ENCODE measurements at places on chromosomes 12 and 14.

GRCh38 chr12:56486694-56487093 lies 1.3 kb downstream of the GLS2 start:
- peaks cover 8% of the 10 kb centered on the region for H3K36me3 ChIP-seq
- no peak overlapping the region for H3K27ac ChIP-seq
- no peak for DNase-seq
- peaks cover 69% of the 10 kb centered on the region for H3K27me3 ChIP-seq
- H3K4me3 ChIP-seq = peak overlapping the region; percentile 66
- H3K4me1 ChIP-seq = peaks cover 13% of the 10 kb centered on the region

- no peak overlapping the region for H3K4me3 ChIP-seq
- H3K36me3 ChIP-seq = no peaks in the 10 kb centered on the region
- no peak for DNase-seq
- H3K4me1 ChIP-seq = peaks cover 5% of the 10 kb centered on the region
Measured at GRCh38 chr12:46470036-46470627, 97.6 kb upstream of the SLC38A2 start.

DNA sequence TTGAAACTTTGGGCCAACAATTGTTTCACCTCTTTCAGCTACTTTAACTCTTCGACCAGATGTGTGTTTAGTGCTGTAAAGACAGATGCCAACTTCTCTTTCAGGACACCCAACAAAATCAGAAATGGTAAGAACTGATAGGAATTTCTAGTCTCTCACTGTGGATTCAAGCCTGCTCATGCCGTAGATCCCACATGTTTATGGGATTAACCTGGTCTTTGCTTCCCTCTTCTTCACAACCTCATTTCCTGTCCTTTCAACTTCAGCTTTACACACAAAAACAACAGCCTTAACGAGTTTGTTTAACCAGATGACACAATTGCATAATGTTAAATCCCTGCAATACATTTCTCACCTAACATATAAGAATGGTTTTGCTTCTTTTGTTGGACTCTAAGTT lies 1031.9 kb upstream of the LRFN5 start:
- no peak overlapping the region for H3K4me3 ChIP-seq
- no peaks in the 10 kb centered on the region for H3K27me3 ChIP-seq
- DNase-seq = no peak
- H3K4me1 ChIP-seq = no peaks in the 10 kb centered on the region
- H3K27ac ChIP-seq = no peak overlapping the region

DNA sequence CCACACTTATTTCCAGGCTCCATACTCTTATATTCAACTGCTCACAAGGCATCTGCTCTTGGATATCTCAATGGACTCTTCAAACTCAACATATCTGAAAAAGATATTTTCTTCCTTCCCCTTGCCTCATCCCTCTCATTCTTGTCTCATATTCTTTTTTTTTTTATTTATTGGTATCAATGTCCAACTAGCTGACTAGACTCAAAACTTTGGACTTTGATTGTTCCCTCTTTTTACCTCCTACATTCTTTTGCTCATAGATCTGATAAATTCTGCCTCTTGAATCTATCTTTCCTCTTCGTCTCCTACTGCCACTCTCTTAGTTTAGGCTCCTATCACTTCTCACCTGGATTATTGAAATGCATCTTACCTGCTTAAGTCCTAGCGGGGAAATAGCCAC lies 25.8 kb downstream of the ARF6 start:
- H3K27me3 ChIP-seq = no peaks in the 10 kb centered on the region
- no peak overlapping the region for H3K4me3 ChIP-seq
- H3K27ac ChIP-seq = no peak overlapping the region
- no peaks in the 10 kb centered on the region for H3K4me1 ChIP-seq
- no peaks in the 10 kb centered on the region for H3K36me3 ChIP-seq

DNA sequence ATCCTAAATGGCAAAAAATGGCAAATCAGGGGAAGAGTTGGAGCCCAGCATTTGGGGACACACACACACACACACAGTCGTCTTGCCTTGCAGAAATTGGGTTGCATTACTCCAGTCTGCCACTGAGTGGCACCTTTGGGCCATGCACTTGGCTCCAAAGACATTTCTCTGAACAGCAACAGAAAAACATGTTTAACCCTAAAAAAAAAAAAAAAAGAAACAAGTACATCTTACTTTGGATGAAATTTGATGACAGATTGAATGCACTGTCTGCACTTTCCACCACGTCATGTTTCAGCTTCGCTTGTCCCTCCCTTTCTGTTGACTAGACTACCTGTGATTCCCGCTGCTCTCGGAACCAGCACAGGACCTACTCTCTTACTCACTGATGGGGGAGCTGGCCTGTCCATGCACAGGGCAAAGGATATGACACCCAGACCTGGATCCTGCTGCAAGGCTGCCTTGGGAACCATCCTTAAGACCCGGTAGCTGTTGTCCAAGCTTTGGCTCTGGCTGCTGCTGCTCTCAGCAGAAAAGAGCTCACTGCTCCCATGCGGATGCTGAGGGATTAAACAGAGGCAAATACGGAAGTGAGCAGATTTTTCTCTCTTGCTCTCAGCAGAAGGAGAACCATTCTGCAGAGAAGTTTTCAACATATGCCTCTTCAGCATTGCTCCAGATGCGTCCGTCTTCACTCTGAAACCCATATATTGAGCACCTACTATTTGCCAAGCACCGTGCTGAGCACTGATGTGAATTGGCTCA lies 376.8 kb downstream of the DPF3 start:
- no peaks in the 10 kb centered on the region for H3K36me3 ChIP-seq
- DNase-seq = peak; percentile 67
- peaks cover 2% of the 10 kb centered on the region for H3K27me3 ChIP-seq
- H3K4me3 ChIP-seq = no peak overlapping the region
- no peak overlapping the region for H3K27ac ChIP-seq
- H3K4me1 ChIP-seq = peaks cover 6% of the 10 kb centered on the region

GRCh38 chr12:78185109-78185508 lies 354.4 kb downstream of the NAV3 start:
- DNase-seq = no peak
- H3K36me3 ChIP-seq = no peaks in the 10 kb centered on the region
- no peaks in the 10 kb centered on the region for H3K27me3 ChIP-seq
- no peak overlapping the region for H3K27ac ChIP-seq
- no peak overlapping the region for H3K4me3 ChIP-seq

GRCh38 chr12:95943330-95943842 lies at the start of gene AMDHD1:
Gene AMDHD1 (plus strand): TSS chr12:95943331. CDS start chr12:95943399, 68 bp downstream.
- H3K4me3 ChIP-seq = peak within 1 kb of the TSS; percentile 92
- H3K36me3 ChIP-seq = no peaks in the 10 kb centered on the region
- H3K4me1 ChIP-seq = peaks cover 13% of the 10 kb centered on the region
- no peak within 1 kb of the TSS for H3K27ac ChIP-seq
- H3K27me3 ChIP-seq = peaks cover 25% of the 10 kb centered on the region

DNA sequence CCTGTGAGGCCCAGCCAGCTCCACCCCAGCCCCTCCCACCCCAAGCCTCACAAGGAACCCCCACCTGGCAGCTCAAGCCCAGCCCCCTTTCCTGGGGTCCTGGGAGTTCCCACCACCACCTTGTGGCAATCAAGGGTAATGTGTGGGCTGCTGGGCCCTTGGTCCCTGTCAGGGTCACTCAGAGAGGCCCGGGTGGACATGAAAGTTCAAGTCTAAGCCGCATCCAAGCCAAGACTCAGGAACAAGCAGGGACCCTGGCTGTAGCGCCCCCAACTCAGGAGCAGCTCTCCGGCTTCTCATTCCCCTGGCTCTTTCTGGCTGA lies 106.4 kb upstream of the C14orf180 start:
- no peak overlapping the region for H3K4me3 ChIP-seq
- peaks cover 19% of the 10 kb centered on the region for H3K27me3 ChIP-seq
- DNase-seq = no peak

GRCh38 chr12:130198026-130198662 lies 35.9 kb downstream of the FZD10 start:
- H3K27me3 ChIP-seq = peaks cover 4% of the 10 kb centered on the region
- no peak overlapping the region for H3K27ac ChIP-seq
- H3K4me3 ChIP-seq = no peak overlapping the region
- no peaks in the 10 kb centered on the region for H3K36me3 ChIP-seq

GRCh38 chr12:99043319-99043914 lies 398.3 kb downstream of the APAF1 start:
- no peaks in the 10 kb centered on the region for H3K27me3 ChIP-seq
- peaks cover 18% of the 10 kb centered on the region for H3K36me3 ChIP-seq
- H3K4me1 ChIP-seq = peaks cover 16% of the 10 kb centered on the region
- H3K27ac ChIP-seq = no peak overlapping the region

DNA sequence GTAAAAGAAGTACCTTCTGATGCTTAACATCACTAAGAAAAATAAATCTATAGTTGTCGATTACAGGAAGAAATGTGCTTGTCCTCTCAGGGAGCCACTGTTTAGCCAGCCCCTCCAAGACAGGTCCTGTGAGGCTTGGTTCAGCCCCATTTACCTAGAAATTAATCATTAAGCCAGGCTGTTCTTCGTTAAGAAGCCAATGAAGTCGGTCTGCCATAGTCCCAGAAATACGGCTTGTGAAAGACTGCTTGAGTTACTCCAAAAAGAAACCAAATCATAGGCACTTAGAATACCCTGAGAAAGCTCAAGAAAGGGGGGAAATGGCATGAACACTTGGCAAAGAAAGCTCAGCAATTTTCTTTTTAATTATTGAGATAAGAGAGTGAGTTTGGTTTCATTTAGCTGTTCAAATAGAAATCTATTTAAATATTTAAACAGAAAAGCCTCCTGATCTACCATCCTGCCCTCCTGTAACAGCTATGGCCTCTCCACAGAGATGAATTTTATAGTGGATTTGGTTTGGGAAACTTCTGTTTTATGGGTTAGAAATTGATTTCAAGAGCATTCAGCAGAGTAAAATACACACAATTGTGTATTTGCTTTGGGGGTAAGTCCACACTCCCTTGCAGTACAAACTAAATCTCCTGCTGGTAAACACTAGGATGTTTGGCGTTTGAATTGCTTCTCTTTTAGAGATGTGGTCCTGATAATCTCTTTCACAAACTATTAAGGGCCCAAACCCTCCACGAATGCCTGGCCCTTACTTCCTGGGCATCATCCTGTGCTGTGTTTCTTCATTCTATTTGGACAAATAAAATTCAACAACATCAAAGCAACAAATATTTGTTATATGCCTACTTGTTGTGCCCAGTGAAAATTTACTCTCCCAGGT lies 234.4 kb downstream of the SEC23A start:
- H3K4me1 ChIP-seq = no peaks in the 10 kb centered on the region
- H3K36me3 ChIP-seq = no peaks in the 10 kb centered on the region
- no peak overlapping the region for H3K4me3 ChIP-seq

- no peak overlapping the region for H3K27ac ChIP-seq
- peaks cover 8% of the 10 kb centered on the region for H3K4me1 ChIP-seq
- no peaks in the 10 kb centered on the region for H3K27me3 ChIP-seq
Measured at GRCh38 chr12:32181498-32182175, 75.0 kb downstream of the BICD1 start.

DNA sequence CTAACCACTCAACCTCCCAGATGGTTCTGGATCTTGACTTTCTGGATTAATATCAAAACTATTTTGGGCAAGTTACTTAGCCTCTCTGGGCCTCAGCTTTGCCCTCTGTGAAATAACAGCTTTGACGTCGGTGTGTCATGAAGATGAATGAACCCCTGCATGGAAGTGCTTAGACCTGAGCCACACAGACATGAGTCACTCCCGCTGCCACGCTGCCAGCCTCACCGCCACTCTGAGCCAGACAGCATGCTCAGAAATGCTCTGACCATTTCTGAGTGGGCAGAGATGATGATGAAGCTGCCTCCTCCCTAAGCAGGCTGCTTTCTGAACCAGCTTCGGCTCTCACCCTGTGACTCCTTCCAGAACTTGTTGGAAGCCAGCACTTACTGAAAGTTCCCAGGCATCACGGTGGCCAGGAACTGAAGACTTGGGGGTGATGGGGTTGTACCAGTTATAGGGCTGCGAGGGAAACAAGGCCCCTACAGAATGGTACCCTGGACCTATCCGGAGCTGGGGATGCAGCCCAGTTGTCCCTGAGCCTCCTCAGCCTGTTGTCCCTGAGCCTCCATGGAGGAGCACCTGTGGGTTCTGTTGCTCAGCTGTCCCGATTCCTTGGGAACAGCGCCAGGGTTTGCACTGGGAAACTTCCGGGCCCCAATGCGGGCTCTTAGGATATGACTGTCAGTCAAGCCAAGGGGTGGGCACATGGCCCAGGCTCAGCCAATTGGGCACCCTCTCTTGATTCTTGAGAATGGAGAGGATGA lies 2.0 kb upstream of the CCDC197 start:
- no peaks in the 10 kb centered on the region for H3K27me3 ChIP-seq
- no peak for DNase-seq
- no peaks in the 10 kb centered on the region for H3K36me3 ChIP-seq
- no peak overlapping the region for H3K27ac ChIP-seq

DNA sequence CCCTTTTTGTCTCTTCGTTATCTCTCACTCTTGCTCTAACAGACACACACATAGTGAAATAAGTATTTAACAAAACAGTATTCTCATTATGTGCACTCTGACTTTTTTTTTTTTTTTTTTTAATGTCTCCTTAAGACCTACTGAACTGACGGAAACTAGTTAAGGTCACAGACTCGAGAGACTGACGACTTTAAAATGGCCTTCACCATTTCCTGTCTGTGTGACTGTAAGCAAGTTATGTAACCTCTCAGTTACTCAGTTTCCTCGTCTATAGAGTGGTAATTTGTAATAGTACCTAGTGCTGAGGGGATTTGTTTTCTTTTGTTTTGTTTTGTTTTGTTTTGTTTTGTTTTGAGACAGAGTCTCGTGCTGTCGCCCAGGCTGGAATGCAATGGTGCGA lies 284.8 kb downstream of the FBXL14 start:
- peaks cover 26% of the 10 kb centered on the region for H3K4me1 ChIP-seq
- no peaks in the 10 kb centered on the region for H3K27me3 ChIP-seq
- no peak for DNase-seq
- peak overlapping the region; percentile 15 for H3K27ac ChIP-seq
- H3K4me3 ChIP-seq = no peak overlapping the region

DNA sequence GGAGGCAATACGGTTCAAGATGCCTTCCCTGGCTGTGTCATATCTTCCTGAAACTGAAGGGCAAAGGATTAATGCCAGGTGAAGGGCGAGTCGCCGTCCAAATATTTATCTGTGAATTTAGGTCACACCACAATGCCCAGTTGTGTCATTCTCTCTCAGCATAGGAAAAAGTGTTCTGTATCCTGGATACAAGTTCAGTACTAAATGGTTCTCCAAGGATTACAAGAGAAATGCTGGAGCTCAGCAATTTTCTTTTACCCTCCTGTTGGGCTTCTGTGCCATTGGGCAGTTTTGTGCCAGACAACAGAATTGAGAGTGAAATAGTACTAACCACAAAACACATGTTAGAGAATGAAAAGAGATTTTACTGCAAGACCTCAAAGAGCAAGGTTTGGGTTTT lies 493.9 kb downstream of the EGLN3 start:
- H3K36me3 ChIP-seq = no peaks in the 10 kb centered on the region
- no peaks in the 10 kb centered on the region for H3K27me3 ChIP-seq
- H3K27ac ChIP-seq = no peak overlapping the region
- no peak for DNase-seq

DNA sequence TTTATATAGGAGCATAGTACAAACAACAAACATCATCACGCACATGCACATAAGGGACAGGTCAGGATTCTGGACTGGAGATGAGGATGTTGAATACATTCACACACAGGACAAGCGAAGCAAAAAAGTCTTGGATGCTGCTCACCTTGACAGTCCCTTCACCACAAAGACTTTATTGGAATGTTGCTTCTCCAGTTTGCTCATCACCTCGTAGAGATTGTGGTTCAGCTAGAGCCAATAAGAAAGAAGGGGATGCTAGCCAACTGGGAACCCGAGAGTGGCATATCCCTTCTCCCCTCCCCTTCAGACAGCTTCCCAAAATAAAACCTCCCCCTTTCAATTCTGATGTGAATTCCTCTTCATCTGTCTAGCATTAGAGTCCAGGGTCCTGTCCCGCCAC lies 25.4 kb upstream of the SMAGP start:
- H3K27me3 ChIP-seq = no peaks in the 10 kb centered on the region
- no peak overlapping the region for H3K4me3 ChIP-seq
- DNase-seq = no peak
- peaks cover 3% of the 10 kb centered on the region for H3K4me1 ChIP-seq

- peak overlapping the region; percentile 95 for H3K4me3 ChIP-seq
- DNase-seq = no peak
- H3K27ac ChIP-seq = no peak overlapping the region
- H3K4me1 ChIP-seq = peaks cover 30% of the 10 kb centered on the region
- H3K27me3 ChIP-seq = peaks cover 2% of the 10 kb centered on the region
Measured at GRCh38 chr14:34872822-34873588, 2.2 kb downstream of the BAZ1A start.

Measured in neural crest cell (in vitro differentiated cells).